ENCODE measurements at places on chromosomes 12 and 14.

DNA sequence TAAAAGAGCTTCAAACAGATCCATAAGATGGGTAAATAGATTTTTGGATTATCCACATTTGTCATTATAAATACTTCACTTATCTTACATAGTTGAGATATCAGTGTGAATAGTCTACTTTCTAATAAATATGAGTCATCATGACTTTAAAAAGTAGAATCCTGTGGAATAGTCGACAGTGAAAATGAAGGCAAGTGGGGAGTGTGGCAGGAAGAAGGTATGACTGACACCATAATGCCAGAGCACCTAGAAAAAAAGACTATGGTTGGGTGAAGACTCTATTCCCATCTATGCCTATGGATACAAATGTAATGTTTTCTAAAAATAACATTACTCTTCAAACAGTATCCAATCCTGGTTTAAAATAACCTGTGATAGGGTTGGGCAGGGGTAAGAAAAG lies 117.5 kb downstream of the MDGA2 start:
- no peak for DNase-seq

GRCh38 chr12:92987846-92988621 lies 58.9 kb upstream of the EEA1 start:
- DNase-seq: peak; percentile 51

GRCh38 chr14:103740991-103741689 lies 25.5 kb downstream of the ZFYVE21 start:
- DNase-seq: no peak

DNA sequence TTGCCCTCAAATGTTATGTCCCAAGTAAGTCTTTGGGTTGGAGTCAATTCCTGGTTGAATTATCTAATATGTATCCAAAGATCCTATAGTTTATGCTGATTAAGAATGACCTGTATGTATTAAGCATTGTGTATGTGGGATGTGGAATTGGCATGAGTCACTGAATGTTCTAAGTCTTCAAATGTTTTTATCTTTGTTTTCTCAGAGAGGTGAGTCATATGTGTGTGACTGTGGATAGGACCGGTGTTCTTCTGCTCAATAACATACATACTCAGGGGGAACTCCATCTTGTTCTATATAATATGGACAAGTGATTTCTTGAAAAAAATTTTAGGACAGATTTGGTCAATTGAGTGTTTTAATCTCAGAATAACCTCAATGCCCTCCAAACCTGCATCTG lies 57.9 kb downstream of the NAV3 start:
- DNase-seq: no peak

DNA sequence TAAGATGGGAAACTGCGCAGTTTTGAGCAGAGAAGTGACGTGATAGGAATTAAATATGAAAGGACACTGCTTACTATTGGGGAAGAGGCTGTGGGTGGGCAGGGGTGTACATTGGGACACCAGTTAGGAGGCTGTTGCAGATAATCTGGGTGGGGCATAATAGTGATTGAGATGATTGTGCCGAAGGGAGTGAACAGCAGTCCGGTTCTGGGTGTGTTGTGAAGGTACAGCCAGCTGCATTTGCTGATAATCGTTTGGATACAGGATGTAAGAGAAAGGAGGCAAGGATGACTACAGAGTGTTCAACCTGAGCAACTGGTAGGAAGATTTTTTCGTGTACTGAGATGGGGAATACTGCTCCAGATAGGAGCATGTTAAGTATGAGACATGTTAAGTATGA lies 205.2 kb upstream of the NEDD1 start:
- no peak for DNase-seq

- no peak for DNase-seq
These were observed 9.1 kb downstream of the STAT6 start for GRCh38 chr12:57101892-57102695.

GRCh38 chr14:96663491-96664067 lies 133.6 kb upstream of the VRK1 start:
- no peak for DNase-seq

GRCh38 chr12:97461553-97461952 lies 1.1 kb upstream of the RMST start:
- no peak for DNase-seq

DNA sequence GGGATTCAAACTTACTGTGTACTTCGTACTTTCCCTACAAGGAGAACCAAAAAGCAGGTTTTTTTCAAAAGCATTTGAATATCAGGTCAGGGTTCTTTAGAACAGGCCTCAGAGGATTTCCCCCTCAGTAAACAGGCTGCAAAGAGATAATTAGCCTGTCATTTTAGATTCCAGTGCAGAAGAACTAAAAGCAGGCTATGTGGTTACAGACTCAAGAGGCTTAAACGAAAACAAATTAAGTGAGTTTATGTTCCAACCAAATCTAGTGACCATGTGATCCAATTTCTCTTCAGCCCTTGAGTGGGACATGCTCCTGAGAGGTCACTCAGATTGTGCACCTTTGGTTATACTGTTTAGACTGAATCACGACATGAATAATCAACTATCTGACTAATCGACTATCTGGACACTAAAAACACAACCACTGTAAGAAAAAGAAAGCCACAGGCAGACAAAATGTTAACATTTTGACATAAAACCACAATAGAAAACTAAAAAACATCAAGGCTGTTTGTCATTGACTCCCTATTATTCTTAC lies 4.5 kb downstream of the TMED8 start:
- DNase-seq: no peak

- DNase-seq: no peak
These were observed 112.0 kb upstream of the SLC38A2 start for GRCh38 chr12:46484396-46485061.

- DNase-seq: no peak
These were observed 3.5 kb upstream of the BCAT1 start for GRCh38 chr12:24952389-24952788.

- no peak for DNase-seq
These were observed 1485.4 kb upstream of the TMEM132C start for GRCh38 chr12:126781593-126781992.

GRCh38 chr12:132510746-132511477 lies 21.0 kb downstream of the FBRSL1 start:
- DNase-seq: no peak

DNA sequence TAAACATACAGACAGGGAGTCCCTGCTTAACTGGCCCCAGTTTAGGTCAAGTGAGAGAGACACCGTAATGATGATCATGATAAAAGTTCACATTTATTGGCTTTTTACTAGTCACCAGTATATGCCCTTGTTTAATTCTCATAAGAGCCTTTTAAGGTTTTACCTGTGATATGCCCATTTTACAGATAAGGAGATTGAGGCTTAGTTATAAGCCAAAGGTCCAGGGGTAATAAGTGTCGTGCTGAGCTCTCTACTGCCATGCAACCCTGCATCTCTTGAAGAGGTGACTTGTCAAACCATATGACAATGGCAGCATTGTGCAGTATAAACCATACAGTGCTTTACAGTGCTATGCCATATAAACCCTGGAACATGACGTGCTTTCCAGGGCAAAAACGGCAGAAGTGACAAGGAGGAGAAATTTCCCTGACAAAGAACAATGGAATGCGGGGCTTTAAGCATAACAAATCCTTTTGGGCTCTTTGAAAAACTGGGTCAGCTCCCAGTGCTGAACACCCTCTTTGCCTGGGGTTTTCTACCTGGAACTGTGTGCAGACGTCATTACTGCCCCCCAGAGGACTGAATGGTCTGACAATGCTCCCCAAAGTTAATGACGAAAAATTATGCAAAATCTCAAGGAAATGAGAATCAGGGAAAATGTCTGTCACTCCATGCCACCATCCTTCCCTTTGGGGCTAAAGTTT lies 59.7 kb upstream of the C14orf132 start:
- DNase-seq: no peak

DNA sequence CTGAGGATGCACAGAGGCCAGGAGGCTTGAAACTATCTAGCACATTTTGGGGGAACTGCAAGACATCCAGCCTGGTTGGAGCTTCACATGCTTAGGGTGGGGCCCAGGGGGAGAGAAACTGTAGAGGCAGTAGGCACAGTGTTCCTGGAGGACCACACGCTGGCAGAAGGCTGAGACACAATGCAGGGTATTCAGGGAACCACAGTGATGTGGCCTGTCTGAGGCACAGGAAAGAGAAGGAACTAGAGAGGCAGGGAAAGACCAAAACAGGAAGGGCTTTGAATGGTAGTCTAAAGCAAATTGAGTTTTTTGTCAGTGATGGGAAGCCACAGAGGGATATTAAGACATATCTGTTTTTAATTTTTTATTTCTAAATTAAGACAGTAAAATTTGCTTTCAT lies 100.2 kb upstream of the PRICKLE1 start:
- no peak for DNase-seq

DNA sequence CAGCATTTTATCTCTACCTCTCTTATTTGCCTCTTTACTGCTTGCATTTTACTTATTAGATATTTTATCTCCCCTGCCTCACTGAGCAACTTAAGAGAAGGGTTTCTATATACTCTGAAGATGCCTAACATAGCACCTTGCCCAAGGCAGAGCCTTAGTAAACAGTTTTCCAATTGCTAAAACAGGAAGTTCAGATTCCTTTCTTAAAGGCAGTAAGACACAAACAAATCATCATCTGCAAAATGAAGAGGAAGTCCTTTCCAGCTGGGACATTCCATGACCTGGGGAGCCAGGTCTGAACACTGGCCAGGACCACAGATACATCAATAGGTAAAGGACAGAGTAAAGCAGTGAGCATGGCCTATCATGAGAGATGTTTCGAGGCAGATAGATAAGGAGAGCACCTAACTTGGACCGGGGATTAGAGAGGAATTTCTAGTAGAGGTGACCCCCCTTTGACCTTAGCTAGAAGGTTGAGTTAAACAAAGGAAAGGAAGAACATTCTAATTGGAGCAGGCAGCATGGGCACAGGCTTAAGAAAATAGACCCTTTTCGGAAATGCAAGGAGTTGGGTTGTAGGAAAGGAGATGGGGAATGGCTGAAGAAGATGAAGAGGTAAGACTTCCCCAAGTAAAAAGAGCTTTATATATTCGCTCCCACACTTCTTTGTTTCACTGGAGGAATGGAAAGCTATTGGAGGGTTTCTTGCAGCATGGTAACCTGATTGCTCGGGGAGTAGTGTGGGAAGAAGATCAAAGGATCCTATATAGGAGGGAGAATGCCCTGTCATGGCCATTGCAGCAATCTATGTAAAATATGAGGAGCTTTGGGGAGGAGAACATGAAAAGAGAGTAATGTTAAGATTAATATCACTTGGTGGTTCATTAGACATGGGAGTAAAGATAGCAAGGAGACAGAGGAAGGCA lies 94.8 kb downstream of the PHLDA1 start:
- no peak for DNase-seq

DNA sequence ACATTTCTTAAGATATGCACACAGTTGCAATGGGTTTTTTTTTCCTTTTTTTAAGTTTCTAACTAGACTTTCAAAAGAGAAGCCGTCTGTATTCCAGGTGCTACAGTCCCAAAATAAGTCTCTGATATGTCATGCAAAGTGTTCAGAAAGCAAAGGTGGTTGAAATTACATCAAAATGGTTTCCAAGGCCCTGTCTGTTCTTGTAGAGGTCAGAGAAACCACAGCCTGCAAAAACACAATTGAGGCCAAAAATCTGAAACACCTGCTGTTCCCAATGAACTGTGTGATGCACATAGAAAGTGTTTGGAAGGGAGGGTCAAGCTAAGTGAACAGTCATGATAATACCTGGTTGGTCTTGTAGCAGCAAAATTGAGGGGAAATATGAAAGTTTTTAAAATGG lies 91.0 kb downstream of the VRK1 start:
- DNase-seq: no peak

GRCh38 chr12:50482571-50482970 lies 22.2 kb upstream of the DIP2B start:
- no peak for DNase-seq

DNA sequence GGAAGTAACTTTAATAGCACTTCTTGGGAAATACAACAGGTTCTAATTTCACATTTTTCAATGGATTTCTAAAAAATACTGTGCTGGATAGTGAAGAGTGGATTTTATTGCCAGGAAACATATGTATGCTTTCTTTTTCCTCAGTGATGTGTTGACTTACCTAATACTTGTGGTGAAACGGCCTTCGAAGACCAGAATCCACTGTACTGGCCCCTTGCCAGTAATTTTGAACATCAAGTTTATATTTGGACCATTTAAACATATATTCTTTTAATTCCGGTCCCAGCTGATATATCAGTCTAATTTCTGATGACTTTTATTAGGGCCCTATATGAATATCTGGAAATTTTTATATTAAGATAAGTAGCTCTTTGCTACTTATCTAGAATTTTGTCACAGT lies 1.8 kb downstream of the MSRB3 start:
- no peak for DNase-seq

DNA sequence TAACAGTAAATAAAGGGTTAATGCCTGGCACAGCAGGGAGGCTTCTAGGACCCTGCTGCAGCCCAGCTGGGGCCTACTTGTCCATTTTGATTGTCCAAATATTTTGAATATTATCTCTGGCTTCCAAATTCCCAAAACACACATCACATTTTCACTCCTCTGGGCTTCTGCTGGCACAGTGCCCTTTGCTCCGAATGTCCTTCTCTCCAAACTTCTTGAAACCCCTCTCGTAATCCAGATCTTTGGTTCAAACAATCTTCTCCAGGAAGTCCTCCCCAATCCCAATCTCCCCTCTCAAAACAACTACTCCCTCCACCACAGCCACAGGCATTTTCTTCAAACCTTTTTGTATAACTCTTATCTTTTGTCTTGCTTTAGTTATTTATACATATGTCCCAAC lies 225.6 kb downstream of the PPM1H start:
- no peak for DNase-seq

Data from stimulated activated naive CD8-positive, alpha-beta T cell treated with anti-CD3 and anti-CD28 coated beads, Interleukin-15, Interleukin-2, amounts not matched to agents 100 U/mL and 50 U/mL, for 24 hours (primary cell).